ENCODE measurements at places on chromosomes 11 and 22.

DNA sequence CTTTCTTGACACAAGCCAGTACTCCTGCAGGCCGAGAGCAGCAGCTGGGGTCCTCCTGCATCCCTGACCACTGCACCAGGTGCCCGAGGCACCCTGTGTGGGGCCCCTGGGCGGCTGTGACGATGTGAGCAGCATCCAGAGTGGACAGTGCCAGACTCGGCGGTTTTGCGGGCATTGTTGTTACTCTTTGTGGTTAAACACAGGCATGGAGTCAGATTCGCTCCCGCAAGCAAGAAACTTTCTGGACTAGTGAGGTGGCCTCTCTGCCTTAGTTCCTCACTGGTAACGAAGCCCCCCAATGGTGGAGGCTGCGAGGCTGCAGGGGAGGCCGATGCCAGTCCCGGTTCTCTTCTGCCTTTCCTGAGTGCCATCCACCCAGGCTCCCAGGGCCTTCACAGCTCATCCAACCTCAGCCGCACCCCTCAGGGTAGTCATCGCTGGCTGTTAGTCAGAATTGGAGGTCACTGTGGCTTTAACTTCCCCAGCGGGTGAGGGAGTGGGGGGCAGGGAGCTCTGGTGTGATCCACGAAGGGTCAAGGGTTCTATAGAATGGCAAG, 3.7 kb upstream of the CLDN5 start:
- no peak for DNase-seq

- DNase-seq: no peak
These were observed 1.1 kb upstream of the FBXO7 start for GRCh38 chr22:32473388-32473952.

- no peak for DNase-seq
These were observed 137.6 kb downstream of the MAML2 start for GRCh38 chr11:96205460-96205809.

- DNase-seq: no peak
These were observed 77.5 kb downstream of the ZBTB16 start for GRCh38 chr11:114136686-114137640.

- no peak for DNase-seq
These were observed 7.3 kb downstream of the NEAT1 start for GRCh38 chr11:65429724-65430405.

DNA sequence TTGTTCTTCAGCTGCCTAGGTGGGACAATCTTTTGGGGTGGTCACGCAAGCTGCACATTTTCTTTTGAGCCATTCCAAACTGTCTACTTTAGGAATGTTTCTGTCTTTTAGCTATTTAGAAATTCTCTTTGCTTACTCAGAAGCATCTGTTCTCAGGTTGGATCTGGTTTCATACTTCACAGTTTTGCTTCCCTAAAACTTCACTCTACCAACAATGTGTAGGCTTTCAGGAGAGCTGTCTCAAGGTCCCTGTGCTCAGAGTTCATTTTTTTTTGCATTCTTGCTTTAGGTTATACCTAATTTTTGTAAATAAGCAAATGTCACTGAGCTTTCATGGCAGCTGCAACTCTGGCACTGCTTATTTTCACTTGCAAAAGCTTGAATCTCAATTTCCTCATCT, 36.7 kb downstream of the CCDC90B start:
- no peak for DNase-seq

DNA sequence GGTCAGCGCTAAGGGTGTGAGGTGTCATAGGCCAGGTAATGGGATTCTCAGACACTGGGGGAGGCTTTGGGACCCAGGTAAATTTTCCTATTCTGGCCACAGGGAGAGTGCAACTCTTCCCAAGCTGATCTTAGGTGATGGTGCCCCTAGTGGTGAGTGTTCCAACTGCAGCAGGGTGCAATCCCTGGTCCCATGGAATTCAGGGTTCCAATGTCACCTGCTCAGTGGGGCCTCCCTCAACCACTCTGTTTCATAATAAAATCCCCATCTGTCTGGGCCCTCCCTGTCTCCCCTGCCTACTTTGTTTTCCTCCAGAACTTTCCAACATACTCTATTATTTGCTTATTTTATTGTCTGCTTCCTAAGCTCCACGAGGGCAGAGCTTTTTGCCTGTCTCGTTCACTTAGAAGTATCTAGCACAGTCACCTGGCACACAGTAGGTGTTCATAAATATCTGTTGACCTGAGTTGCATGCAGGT, 2.9 kb upstream of the SGSM1 start:
- DNase-seq: peak; percentile 18

GRCh38 chr11:83645561-83645960, 359.4 kb upstream of the CCDC90B start:
- no peak for DNase-seq

- no peak for DNase-seq
These were observed 19.1 kb upstream of the USP18 start for GRCh38 chr22:18130699-18131429.

GRCh38 chr11:75498556-75499255, 27.0 kb downstream of the GDPD5 start:
- DNase-seq: no peak

GRCh38 chr11:48051217-48051830, 71.0 kb downstream of the PTPRJ start:
- DNase-seq: no peak

DNA sequence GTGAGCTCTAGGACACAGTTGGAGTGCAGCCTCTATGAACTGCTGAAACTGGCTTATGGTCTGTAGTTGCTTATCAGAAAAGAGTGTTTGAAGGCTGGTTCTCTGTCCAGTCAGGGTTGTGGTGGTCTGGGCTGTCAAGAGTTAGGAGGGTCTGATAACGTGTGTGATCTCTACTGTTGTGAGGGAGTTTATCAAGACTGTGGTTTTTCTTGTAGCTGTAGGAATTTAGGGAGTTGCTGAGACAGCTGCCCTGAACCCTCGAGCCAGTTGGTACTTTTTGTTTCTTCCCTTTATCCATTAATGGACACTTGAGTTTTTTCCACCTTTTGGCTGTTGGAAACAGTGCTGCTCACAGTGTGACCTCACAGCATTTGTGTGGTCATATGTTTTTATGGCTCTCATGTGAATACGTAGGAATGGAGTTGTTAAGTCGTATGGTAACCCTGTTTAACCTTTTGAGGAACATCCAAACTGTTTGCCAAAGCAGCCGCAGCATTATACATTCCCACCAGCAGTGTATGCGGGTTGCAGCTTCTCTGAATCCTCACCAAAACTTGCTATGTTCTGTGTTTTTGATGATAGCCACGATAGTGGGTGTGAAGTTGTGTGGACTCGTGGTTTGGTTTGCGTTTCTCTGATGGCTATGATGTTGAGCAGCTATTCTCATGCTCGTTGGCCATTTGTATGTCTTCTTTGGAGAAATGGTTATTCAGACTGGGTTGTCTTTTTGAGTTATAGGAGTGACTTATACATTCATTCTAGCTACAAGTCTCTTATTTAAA, 20.9 kb upstream of the DGCR8 start:
- no peak for DNase-seq

DNA sequence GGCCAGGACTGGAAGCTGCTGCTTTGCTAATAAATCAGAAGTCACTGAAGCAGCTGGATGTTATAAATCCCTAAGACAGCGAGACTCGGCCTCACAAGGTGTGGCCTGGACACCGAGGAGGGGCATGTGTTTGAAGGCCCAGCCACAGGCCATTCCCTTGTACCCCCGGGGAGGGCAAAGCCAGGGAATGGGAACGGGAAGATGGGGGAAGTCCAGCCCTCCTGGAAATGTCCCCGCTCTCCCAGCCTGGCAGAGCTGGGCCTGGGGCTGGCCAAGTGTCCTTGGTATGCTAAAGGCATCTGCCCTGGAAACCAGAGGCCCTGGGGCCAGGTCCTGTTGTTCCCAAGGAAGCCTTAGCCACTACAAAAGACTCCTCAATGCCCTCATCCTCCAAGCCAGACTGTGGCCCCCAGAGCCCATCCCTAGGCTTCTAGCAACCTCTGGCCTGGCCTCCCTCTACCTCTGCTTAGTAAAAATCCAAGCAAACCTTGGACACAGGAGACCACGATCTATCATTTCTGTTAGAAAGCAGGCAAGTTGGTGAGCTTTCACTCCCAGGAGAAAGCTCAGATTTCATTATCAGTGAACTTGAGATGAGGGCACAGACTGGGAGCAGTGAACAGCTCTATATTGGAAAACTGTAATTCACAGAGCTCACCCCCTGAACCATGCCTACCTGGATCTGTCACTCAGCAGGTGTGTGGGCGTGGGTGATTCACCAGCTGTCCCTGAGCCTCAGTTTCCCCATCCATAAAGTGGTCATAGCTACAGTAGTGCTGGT, 11.0 kb downstream of the CHST1 start:
- DNase-seq: no peak

- no peak for DNase-seq
These were observed 33.3 kb downstream of the SBF1 start for GRCh38 chr22:50441428-50441993.

GRCh38 chr22:42461511-42461910, 29.3 kb upstream of the NFAM1 start:
- no peak for DNase-seq

GRCh38 chr11:63775191-63775590, 6.6 kb upstream of the ZFTA start:
- DNase-seq: no peak

- no peak for DNase-seq
These were observed 152.9 kb upstream of the GRIA4 start for GRCh38 chr11:105456950-105457349.

DNA sequence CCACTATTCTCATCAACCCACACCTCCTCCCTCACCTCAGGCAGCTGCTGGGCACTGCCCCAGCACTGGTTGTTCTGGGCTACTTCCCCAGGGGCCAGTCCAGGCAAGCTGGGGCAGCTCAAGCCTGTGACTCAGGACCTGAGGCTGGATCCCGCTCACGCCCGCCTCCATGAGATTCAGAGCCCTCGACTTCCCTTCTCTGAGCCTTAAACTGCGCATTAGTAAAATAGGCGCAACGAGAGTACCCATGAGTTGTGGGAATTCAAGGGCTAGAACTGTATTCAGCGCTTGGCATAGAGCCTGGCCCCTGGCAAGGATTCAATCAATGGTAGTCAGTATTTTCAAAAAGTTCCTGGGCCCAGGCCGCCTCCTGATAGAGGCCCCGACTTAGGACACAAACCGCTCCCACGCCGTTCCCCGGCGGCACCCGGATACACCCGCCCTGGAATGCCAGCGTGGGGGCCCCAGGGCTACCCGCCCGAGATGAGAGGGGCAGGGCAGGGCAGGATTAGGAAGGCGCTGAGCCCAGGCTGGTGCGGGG, 723 bp upstream of the CD82 start:
- no peak for DNase-seq

DNA sequence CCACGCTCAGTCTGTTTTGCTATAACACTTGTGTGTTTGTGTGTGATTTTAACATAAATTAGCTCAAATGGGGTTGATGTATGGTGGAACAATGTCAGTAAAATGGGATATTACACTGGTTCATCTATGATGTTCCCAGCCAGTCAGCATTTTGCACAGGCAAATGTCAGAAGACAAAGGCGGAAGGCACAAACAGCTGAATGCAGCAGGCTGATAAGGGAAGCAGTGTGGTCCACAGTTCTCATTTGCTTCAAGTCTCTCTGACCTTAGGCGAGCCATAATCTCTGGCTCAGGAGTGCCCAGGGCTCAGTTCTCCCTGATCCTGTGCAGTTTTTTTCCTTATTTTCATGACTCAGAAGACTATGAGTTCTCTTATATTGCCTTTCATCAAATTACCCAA, 102.7 kb downstream of the FAR1 start:
- no peak for DNase-seq

GRCh38 chr11:62752994-62753735, 795 bp downstream of the ZBTB3 start:
- no peak for DNase-seq

DNA sequence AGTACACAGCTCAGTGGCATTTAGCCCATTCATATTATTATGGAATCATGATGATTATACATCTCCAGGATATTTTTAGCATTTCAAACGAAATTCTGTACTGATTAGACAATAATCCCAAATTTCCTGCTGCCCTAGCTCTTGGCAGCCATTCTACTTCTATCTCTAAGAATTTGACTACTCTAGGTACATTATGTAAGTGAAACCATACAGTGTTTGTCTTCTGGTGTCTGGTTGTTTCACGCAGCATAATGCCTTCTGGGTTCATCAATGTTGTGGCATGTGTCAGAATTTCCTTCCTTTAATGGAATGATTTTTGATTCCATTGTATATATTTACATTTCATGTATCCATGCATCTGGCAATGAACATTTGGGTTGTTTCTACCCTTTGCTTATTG, 517.7 kb downstream of the ETS1 start:
- no peak for DNase-seq

DNA sequence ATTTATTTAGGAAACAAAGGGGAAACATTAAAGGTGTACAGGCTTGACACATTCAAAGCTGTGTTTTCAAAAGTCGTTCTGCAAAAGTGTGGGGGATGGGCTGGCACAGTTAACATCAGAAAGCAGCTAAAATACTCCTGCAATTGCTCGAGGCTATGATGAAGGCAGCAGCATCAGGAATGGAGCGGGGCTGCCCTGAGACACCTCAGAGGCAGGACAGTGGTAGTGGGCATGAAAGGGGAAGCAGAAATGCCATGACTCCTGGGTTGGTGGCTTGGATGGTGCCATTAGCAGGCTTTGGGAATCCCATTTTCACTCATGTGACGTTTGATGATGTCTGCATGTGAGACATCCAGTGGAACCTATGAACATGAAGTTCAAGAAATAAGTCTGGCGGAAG, 646 bp downstream of the NCAPD3 start:
- no peak for DNase-seq

GRCh38 chr22:36281781-36282327, 28.9 kb downstream of the APOL1 start:
- DNase-seq: no peak

DNA sequence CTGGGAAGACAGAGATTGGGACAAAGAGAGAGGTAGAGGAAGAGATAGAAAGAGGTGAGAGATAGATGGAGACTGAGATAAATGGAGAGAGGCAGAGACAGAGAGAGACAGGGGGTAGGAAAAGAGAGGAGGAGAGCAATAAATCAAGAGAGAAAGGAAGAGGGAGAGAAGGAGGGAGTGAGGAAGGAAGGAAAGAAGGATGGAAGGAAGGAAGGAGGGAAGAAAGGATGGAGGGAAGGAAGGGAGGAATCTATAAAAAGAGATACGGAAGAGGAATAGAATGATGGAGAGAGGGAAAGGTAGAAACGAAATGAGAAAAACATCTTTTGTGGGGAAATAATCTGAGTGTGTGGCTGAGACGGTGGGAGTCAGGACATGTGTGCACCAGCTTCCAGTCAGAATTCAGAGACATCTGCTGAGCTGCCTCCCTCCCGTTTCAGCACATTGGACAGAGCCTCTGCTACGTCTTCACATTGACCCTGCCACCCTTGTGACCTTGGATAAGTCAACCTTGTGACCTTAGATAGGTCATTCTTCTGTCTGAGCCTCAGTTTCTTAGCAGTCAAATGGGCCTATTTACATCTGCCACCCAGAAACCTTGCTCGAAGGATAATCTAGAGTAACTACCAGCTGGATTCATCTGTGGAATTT, 417.8 kb downstream of the MIAT start:
- no peak for DNase-seq

DNA sequence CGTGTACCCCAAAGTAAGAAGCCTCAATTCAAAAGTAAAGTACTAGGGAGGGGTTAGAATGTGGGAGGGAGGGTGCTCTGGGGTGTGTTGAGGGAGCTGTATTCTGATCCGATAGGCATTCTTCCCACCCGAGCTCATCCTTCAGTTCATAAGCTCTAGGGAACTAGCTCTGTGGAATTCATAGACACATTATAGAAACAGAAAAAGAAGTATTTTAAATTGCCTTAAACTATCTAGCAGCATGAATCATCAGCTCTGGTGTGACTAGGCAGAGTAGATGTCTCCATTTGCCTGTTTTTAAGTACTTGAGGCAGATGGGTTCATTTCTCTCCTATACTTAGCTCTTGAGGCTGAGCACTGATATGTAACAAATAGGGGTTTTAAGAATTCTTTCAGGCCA, 7.3 kb upstream of the SGSM3 start:
- no peak for DNase-seq

All from stimulated activated CD8-positive, alpha-beta memory T cell treated with anti-CD3 and anti-CD28 coated beads, Interleukin-4, amount 100 ng/mL, for 1 hour (primary cell).